ENCODE measurements at places on chromosomes 4 and X. TPM values are rescaled to one million over a fixed set of nuclear protein-coding genes. Genes with fewer than 3 reads are reported as not detected.

- DNase-seq: no peak
Measured at GRCh38 chr4:88327665-88328064, 43.3 kb upstream of the PPM1K start.

The FAM114A1 gene
- 3.9 TPM for polyA plus RNA-seq

The INTS6L gene
- polyA plus RNA-seq: 20.7 TPM

The NXF2 gene
- not detected for polyA plus RNA-seq

- DNase-seq: no peak
Measured at GRCh38 chr4:181148470-181148869, 1094.7 kb upstream of the TENM3 start.

GRCh38 chrX:7351926-7352325, 204.0 kb upstream of the PUDP start:
- no peak for DNase-seq

DNA sequence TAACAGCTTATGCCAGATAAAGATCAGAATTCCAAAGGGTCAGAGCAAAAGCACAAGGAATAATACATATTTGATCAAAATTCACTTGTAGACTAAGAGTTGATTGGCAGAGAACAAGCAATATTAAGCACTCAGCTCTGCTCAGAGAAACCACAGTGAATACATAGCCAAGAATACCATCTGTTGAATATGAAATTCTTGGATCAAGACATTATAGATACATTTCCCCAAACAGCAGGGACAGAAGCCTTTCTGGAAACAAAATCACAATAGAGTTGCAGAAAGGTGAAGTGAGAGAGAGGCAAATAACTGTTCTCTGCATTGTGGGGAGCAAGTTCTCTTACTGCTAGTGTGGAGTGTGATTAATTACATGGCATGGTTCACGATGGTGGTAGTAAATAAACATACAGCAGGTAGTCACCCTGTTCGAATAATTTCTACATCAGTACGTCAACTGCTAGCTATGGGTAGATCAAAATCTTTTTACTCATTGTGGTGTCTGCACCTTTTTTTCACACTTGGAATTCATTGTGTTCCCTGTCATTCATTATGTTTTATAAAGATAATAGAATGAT, 366.7 kb downstream of the PCDH7 start:
- DNase-seq: no peak

The ATP8A1 gene
- 14.4 TPM for polyA plus RNA-seq

- DNase-seq: no peak
Measured at GRCh38 chrX:19864736-19865135, 22.7 kb downstream of the SH3KBP1 start.

The IL2RG gene
- polyA plus RNA-seq: 89.8 TPM

DNA sequence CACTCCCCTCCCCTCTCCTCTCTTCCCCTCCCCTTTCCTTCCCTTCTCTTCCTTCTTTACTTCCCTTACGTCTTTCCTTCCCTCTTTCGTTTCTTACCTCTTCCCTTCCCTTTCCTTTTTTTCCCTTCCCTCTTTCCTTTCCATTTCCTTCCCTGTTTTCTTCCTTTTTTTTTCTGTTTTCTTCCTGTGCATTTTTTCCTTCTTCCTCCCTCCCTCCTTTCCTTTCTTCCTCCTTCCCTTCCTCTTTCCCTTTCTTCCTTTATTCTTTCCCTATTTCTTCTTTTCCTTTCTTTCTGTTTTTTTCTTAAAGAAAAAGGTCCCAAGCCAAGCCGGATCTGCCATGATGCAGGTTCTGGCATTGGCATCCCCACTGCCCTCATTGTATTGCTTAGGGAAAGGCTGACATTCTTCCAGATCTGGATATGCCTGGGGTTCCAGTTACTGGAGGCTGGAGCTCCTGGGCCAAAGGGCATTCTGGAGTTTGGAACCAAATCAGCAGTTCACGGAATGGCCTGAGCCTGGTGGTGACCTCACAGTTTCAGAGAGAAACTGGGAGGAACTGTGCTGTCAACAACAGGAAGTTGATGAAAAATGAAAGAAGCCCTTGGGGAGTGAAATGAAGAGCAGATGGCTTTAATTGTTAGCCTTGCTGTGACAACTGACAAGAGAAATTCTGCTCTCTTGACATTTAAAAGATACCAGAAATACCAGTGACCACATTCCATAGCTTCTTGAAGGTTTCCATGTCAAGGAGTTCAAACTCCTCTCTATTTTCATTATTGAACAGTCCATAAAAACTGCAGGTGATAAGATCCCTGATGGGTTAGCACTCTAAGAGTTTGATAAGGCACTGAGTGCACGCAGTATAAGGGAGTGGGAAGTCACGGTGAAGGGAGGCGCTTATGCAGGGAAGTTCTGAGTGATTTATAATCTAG, 622.1 kb downstream of the SPRY1 start:
- DNase-seq: peak; percentile 70

GRCh38 chrX:1813809-1814208, 198.9 kb downstream of the ASMT start:
- no peak for DNase-seq

- DNase-seq: peak; percentile 25
Measured at GRCh38 chr4:8847331-8847730, 24.3 kb downstream of the HMX1 start.

DNA sequence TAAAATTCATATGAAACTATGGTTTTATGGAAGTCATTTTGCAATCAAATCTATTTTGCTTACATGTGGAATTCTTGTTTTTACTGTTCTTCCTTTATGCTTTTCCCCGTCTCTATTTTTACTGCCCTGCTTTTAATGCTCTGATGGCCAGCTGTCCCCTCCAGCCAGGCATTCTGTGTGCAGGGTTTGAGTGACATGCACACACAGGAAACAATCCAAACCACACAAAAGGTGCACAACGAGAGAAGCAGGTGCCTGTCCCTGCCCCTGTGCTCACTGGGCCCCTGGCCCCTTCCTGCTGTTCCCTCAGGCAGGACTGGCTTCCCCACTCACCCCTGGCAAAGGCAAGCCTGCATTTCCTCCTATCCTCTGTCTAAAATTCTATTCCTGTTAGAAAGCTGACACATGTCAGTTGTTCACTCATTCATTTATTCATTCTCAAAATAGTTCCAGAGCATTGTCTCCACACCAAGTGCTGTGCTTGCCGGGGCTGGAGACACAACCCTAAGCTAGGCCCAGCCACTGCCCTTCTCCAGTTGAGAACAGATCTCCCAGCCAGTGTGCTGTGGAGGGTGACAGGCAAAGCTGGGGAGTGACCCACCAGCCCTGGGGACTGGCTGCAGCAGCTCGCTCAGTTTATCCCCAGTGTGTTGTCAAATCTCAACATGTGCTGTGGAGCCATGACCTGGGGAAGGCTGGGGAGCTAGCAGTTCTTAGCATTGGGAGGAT, 346.3 kb downstream of the FBXW7 start:
- DNase-seq: no peak

DNA sequence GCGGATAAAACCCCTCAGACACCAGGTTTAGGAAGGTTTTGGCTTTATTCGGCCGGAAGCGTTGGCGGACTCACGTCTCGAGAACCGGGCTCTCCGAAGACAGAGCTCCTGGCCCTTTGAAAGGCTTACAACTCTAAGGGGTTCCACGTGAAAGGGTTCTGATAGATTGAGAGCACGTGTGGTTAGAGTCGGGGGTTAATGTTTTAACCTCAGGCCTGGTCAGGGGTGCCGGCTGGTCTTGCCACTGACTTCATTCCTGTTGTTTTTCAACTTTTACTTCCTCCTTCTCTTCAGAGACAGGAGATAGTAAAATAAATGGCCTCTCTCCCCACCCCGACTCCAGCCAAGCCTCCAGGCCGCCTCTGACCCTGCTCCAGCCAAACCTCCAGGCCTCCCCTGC, 4.7 kb upstream of the ASMT start:
- no peak for DNase-seq

DNA sequence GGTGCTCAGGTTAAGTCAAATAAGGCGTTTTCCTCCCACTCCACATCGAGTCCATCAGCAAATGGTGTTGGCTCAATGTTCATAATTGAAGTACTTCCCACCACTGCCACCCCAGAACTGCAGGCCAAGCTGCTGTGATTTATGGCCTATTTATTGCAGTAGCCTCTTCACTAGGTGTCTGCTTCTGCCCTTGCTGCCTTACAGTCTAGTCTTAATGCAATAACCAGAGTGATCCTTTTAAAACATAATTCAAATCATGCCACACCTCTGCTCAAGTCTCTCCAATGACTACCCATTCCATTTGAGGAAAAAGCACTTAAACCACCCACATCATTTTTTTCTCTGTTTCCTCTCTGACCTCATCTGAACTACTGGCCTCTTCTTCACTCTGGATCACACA, 220.3 kb downstream of the KCNIP4 start:
- no peak for DNase-seq

The COL4A6 gene
- polyA plus RNA-seq: 0.93 TPM

GRCh38 chrX:103789004-103789403, 12.4 kb downstream of the PLP1 start:
- DNase-seq: no peak

- peak; percentile 83 for DNase-seq
Measured at GRCh38 chrX:16785247-16786138, 773 bp upstream of the TXLNG start.

DNA sequence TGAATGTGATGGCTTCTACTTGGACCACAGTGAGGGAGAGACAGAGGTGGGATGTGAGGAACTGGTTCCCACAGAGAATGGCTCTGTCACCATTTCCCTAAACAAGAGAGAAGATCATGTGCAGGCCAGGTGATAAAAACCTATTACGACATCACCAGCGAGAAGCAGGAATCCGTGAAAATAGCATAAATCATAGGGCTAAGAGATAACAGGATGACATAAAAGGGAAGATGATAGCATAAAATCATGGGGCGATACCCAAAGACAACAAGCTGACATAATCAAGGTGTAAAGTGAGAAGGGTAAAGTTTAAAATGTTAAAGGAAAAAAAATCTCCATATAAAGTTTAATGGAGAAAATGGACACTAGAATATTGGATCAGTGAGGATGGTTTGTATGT, 205.5 kb upstream of the SLIT2 start:
- no peak for DNase-seq

The TENT5D gene
- not detected for polyA plus RNA-seq

DNA sequence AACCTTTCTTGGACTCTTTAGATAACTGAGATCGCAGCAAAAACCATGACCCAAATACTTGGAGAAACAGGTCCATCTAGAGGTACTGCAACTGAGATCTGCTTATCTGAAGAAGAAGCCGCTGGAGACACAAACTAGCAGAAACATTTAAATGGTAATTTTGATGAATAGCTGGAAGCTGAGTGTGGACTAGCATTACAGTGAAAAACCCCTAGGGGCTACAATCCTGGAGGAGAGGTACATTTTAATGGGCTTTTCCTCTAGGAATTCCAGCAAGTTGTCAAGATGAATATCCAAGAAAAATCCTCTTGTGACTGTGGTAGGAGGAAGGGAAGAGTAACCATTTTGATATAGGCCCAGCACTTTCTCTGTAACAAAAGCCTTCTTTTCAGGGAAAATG, 592.5 kb upstream of the GRIA3 start:
- DNase-seq: no peak

- DNase-seq: no peak
Measured at GRCh38 chrX:118254611-118255010, 91.3 kb upstream of the WDR44 start.

GRCh38 chrX:71910986-71911730, 513 bp downstream of the NHSL2 start:
- no peak for DNase-seq

The SMAD1 gene
- 9.8 TPM for polyA plus RNA-seq

- DNase-seq: no peak
Measured at GRCh38 chr4:100936661-100937375, 410.5 kb downstream of the PPP3CA start.

The CLDN2 gene
- polyA plus RNA-seq: not detected

DNA sequence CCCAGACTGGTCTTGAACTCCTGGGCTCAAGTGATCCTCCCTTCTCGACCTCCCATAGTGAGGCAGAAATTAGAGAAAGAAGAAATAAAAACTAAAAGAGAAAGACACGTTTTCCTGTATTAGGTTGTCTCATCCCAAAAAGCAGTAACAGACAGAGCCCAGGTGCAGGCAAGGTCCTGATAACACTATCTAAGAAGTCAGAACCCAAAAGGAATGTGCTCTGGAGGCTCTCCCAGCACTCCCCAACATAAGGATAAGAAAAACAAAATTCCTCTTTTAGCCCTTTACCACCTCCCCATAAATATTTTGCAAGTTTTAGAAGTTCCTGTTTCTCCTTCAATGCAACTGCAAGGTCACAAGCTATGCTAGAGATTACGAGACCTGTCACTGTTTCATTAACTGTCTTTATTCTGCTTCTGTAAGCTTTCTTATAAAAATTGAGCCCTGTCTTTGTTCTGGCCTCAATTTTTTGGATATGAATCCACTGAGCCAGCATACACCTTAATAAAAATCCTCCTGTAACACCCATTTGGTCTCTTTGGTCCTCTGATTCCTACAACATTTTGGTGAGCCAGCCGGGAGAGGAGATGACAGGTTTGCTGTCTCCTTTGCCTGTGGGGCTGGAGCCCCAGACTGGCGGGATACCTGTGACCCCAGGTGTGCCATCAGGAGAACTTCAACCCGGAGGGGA, 25.9 kb downstream of the LIAS start:
- no peak for DNase-seq
